Stimulated activated CD4-positive, alpha-beta T cell treated with anti-CD3 and anti-CD28 coated beads, Interleukin-4, amount 100 ng/mL, for 4 hours (primary cell): ENCODE measurements at places on chromosomes 3 and 15.

DNA sequence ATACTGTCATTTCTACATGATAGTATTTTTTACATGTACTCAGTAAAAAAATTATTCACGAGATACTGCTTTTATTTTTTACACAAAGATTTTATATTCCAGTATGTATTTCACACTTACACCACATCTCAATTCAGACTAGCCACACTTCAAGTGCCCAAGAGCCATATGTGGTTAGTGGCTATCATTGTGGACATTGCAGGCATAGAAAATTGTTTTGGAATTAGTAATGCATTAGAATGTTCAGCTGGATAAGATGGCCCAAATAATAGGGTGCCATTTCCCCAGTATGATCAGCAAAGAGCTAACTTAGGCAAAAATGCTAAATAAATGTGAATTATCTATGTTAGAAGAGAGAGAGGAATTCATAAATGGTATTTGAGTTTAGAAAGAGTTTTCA lies 203.8 kb upstream of the MCTP2 start:
- DNase-seq = no peak

- DNase-seq = no peak
Measured at GRCh38 chr15:39657181-39657580, 76.3 kb downstream of the THBS1 start.

DNA sequence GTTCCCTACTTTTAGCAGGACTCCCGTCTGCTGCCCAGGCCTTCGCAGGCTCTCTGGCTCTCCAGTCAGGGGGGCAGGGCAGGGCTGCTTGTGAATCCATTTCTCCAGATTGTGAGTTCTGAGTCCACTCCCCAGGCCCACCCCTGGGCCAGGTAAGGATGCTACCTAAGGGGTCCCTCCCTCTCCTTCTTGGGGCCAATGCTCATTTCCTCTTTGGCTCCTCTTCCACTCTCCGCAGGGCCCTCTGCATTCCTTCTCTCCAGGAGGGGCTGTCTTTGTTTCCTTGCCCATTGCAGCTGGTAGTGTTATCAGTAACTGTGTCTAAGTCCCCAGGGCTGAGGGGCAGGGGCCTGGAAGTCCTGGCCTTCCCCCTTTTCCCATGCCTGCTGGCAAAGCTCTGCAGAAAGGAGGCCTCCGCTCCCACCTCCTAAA lies 13.0 kb upstream of the CACNA2D2 start:
- no peak for DNase-seq

DNA sequence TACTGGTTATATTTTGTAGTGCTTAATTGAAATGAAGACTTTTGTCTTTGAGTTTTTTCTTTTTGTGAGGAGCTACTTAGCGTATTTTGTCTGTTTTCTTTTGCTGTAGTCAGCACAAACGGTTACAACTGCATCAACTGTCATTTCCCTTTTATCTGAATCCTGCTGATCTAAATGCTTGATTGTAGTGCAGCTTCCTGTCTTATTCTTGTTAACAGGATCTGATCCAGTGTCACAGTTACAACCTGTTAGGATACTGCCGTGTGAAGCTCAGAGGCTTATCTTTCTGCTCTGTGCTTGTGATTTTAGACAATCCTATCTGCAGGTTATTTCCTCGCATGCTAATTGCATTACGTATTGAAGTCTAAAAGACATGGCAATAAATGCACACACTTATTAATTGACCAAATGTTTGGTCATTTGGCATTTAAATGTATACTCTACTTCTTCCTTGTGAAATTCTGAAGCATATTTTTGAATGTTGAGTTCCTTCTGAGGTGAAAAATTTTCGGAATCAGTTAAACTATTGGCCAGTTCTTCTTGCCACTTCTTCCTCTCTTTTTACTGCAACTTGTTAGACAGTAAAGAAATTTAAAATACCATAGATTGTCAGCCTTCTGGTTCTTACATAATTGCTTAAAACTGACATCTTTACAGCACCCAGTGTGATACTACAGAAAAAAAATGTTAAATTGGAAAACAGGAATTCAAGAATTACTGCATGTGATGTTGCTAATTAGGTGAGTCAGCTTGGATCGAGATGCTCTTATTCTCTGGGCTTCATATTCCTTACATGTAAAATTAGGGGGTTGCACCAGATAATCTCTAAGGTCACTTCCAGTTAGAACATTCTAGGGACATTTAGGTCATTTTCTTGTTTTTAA lies 168.2 kb downstream of the MBNL1 start:
- DNase-seq = no peak

GRCh38 chr15:58522391-58522790 lies 90.6 kb downstream of the LIPC start:
- DNase-seq = no peak

- no peak for DNase-seq
Measured at GRCh38 chr15:28111543-28111942, 12.4 kb upstream of the OCA2 start.

- no peak for DNase-seq
Measured at GRCh38 chr3:56911363-56911762, 109.6 kb upstream of the ARHGEF3 start.

DNA sequence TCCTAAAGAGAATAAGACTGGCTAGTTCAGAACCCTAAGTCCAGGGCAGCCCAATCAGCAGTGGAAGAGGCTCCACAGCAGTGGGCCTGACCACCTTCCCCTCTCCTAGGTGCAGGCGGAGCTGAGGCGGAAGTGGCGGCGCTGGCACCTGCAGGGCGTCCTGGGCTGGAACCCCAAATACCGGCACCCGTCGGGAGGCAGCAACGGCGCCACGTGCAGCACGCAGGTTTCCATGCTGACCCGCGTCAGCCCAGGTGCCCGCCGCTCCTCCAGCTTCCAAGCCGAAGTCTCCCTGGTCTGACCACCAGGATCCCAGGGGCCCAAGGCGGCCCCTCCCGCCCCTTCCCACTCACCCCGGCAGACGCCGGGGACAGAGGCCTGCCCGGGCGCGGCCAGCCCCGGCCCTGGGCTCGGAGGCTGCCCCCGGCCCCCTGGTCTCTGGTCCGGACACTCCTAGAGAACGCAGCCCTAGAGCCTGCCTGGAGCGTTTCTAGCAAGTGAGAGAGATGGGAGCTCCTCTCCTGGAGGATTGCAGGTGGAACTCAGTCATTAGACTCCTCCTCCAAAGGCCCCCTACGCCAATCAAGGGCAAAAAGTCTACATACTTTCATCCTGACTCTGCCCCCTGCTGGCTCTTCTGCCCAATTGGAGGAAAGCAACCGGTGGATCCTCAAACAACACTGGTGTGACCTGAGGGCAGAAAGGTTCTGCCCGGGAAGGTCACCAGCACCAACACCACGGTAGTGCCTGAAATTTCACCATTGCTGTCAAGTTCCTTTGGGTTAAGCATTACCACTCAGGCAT lies 33.7 kb downstream of the VIPR1 start:
- DNase-seq = peak; percentile 27

- no peak for DNase-seq
Measured at GRCh38 chr3:58254144-58254543, 16.6 kb downstream of the ABHD6 start.

- no peak for DNase-seq
Measured at GRCh38 chr3:161649900-161650484, 153.4 kb downstream of the OTOL1 start.

- DNase-seq = no peak
Measured at GRCh38 chr3:159605101-159605500, 383.5 kb upstream of the IL12A start.

GRCh38 chr15:33448961-33449606 lies 138.3 kb downstream of the RYR3 start:
- no peak for DNase-seq

DNA sequence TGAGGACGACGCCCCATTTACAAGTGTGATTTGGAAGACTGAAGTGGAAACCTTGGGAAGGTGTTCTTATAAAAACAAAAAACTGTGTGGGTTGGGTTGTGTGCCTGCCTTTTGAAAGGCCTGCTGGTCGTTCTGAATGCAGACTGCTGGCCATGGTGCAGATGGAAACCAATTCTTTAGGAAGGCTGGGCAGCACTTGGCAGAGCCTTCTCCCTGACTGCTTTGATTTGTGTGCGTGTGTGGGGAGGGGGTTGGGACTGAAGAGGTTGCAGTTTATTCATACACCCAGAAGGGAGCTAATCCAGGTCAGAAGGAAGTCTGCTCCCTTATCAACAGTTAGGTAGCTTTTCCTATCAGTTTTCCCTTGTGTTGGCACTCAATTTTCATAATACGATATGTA lies 288.7 kb downstream of the SOX2 start:
- DNase-seq = no peak

DNA sequence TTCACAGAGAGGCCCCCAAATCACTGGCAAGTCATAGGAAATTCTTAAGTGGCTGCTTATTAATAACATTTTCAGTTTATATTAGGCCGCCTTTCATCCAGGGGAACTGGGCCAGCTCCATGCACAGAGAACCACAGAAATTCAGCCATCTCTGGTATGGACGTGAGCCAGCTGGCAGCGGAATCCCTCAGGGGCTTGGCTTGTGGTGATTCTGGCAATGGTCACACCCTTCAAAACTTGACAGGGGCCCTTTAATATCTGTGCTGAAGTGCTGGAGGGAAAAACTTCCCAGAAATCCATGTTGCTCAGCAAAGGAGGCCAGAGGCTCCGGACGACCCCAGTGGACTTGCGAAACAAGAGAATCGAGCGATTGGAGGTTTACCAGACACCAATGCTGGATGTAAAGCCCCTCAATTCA lies 11.3 kb downstream of the PRICKLE2 start:
- DNase-seq = no peak

GRCh38 chr15:77800305-77800704 lies 167.6 kb upstream of the LINGO1 start:
- no peak for DNase-seq

DNA sequence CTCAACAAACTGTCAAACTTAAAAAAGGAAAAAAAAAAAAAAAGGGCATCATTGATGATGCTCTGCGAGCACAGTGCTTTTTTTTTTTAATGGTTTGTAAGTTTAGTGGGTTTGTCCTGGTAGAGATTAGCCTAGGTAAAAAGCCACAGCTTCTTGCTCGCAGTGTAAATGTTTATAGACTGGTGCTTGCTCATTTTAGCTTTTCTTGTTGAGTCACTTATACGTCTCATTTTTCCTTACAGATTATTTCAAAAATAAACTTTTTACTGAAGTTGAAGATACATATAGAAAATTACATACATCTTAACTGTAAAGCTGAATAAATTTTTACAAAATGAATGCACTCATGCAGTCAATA lies 16.5 kb upstream of the TRA2B start:
- DNase-seq = no peak

DNA sequence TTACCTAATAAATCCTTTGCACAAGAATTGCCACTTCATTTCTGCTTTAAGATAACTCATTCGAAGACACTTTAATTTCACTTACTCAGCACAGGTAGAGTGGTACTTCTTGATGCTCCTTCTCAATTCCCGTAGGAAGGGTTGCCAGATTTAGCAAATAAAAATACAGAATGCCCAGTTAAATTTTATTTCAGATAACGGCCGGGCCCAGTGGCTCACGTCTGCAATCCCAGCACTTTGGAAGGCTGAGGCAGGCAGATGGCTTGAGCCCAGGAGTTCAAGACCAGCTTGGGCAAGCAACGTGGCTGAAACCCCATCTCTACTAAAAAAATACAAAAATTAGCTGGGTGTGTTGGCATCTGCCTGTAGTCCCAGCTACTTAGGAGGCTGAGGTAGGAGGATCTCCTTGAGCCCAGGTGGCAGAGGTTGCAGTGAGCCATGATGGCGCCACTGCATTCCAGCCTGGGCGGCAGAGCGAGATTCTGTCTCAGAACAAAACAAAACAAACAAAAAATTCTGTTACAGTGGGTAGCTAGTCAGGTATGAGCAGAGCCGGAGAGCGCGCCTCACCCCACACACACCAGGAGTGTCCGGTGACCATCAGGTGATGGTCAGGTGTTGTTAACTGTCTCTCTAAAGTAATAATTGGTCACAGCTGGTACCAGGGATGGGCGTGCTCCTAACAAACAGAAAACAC lies 92.8 kb downstream of the DNAH12 start:
- no peak for DNase-seq

DNA sequence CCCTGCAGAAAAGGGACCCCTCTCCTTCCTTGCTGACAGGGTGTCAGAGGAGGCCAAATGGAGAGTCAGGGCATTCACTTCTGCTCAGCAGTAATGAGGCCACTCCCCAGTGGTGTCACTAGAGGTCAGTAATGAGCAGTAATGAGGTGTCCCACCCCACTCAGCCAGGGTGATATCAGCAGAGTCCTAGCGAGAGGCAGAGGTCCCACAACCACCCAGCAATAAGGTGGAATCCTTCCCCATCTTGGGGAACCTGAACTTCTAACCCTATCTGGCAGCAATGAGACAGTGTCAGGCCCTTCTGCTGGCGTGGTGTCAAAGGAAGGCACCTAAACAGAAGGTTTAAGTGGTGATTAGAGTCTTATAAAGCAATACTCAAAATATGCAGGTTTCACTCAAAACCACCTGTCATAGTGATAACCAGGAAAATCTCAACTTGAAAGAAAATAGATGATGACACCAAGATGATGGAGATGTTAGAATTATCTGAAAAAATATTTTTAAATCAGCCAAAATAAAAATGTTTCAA lies 12.9 kb downstream of the OCA2 start:
- DNase-seq = peak; percentile 44

GRCh38 chr15:82980981-82981380 lies 5.0 kb upstream of the RAMAC start:
- no peak for DNase-seq

DNA sequence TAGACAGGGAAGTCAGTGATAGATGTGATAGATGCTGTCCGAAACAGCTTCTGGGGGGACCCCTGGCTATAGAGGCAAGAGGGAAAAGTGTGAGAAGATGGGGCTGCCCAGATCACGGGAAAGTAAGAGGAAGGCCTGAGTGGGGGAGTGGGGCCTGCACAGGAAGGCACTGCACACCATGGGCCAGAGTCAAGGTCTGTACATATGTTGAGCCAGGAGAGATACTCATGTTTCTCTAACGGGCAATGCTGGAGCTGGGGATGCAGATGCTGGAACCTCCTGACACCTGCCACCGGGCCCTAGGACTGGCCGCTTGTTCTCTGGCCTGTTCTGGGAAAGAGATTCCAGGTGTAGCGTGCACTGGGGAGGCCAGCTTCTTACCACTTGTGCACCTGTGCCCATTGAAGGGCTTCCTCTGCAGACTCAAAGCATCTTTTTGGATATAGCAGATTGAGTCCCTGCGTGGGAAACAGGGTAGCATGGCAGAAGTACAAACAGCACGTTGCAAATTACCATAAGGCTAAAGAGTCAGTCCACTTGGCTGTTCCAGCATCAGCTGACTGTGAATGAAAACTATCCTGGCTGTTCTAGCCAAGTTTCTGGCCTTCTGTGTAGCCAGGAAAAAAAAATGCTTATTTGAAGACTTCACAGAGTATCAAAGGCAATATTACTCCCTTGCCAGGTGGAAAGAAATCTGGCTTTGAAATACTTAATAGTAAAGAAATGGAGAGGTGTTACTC lies 77.1 kb upstream of the GSK3B start:
- no peak for DNase-seq

DNA sequence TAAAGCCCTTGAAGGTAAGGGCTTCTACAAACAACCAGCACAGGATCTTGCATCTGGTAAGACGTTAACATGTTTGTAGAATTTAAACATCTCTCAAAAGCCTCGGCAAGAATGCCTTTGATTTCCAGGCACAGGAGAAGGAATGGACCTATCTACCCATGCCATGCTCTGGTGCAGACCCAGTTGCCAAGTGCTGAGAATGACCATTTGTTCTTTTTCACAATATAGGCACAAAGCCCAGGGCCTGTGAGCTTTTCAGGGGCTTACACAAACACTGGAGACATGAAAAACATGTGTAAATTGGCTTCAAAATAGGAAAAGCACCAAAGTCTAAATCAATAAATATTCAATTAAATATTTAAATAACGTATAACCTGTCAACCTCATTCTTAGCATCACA lies 266.9 kb upstream of the TTC14 start:
- no peak for DNase-seq
